Activated CD8-positive, alpha-beta memory T cell treated with anti-CD3 and anti-CD28 coated beads for 48 hours (primary cell): ENCODE measurements at places on chromosomes 3 and 15.

GRCh38 chr3:170027233-170028102, 10.3 kb upstream of the GPR160 start:
- DNase-seq = no peak

DNA sequence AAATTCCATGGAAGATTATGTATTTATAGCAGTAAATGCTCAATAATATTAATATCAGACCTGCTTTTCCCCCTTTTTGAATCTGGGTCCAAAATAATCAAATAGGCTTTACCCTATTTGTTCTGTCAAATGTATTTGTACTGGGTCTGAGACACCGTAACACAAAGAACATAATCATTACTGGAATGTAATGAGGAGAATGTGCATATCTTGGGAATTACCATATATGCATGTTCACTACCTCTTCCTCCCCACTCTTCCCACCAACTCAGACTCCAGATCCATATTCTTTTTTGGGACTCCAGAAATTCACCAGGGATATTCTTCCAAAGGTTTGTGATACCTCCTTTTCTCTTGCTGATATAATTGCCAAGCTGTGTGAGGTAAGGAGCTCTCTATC, 237.1 kb downstream of the KCNMB2 start:
- DNase-seq = no peak

- no peak for DNase-seq
Measured at GRCh38 chr3:58334506-58334884, 1.8 kb downstream of the PXK start.

DNA sequence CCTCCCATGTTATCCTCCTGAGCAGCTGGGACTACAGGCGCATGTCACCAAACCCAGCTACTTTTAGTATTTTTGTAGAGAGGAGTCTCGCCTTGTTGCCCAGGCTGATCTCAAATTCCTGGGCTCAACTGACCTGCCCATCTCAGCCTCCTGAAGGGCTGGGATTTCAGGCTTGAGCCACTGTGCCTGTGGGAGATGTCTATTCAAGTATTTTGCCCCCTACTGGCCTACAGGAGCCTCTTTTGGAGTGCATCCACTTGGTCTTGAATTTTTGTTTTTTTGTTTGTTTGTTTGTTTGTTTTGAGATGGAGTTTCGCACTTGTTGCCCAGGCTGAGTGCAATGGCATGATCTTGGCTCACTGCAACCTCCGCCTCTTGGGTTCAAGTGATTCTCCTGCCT, 3.2 kb upstream of the DHX30 start:
- no peak for DNase-seq

DNA sequence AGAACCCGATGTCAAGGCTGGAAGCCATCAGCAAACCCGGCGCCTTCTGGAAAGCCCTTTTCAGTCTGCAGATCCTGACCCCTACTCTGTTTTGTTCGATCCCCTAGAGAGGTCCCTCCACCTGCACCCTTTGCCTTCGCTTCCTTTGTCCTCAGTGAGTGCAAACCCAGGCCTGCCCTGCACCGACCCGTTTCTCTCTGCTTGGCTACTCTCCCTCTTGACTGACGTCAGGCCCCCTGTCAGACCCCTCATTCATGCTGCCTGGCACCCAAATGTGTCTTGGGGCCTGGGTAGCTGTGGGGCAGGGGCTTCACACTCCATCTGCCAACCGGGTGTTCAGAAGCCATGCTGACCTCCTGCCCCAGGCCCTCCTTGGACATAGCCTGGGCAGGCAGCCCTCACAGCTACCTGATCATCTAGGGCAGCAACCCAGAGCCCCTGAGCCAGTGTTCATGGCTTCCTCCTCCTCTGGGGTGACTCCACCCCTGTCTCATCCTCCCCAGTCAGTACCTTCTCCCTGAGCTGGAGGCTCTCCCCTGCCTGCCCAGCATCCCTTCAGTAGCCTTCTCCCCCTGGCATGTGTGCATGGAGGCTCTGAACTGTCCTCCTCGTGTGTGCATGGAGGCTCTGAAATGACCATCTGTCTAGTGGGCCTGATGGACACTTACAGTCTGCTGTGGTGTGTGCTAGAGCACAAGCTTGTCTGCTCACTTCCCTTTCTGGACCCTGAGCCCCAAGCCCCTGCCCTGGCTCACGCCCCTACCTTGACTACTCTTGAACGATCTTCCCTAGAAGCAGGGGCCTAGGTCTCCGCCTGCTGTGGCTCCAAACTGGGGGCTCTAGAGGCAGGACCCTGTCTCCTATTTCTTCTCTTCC, 69.4 kb downstream of the EXOG start:
- DNase-seq = no peak

DNA sequence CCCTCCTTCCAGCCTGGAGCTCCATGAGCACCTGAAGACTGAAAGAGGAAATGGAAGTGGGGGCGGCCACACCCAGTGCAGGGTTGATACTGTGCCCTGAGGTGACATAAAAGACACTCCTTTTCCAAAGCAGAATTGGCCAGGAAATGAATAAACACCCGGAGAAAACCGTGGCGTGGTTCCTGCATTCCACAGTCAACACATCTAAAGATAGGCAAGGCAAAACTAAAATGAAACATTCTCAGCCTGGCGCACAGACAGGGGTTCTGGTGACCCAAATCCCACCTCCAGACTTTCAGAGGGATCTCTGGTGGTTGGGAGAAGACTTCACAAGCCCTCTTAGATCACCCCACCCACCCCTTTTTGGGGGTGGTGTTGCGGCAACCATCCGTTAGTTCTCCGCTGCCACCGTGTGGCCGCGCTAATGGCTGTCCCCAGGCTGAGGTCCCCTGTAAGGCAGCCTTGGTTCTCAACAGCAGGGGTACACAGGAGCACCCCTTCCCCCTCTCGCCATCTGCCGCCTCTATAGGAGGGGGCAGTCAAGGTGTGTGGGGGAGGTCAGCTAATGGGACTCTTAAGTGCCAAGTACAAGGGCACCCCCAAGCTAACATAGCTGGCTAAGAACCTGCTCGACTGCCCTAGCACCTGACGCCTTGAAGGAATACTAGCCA, 2.5 kb upstream of the MST1R start:
- peak; percentile 33 for DNase-seq

- DNase-seq = no peak
Measured at GRCh38 chr3:189790658-189791057, 159.5 kb downstream of the TP63 start.

- no peak for DNase-seq
Measured at GRCh38 chr3:186680869-186681268, 15.1 kb downstream of the HRG start.

GRCh38 chr3:123157598-123158287, 44.0 kb upstream of the SEC22A start:
- DNase-seq = no peak

- no peak for DNase-seq
Measured at GRCh38 chr3:143128227-143128955, 8.8 kb downstream of the CHST2 start.

- no peak for DNase-seq
Measured at GRCh38 chr15:28950916-28951315, 65.1 kb downstream of the APBA2 start.

DNA sequence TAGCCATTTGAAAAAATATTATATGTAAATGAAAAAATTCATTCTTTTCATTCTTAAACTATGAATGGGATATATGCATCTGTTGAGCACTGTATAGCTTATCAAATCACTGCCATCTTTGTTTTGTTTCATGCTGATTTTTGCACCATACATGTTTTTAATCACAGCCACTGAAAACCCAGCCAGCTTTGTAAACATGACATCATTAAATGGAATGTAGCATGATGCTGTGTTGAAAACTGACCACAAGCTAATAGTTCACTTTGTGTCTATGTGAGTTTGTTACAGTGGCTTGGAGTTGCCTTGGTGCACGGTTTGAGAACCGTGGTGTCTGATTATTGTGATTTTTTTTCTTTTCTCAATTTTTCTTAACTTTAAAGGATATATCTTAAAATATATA, 75.7 kb downstream of the GMPS start:
- DNase-seq = no peak

GRCh38 chr3:126494204-126494969, 18.7 kb upstream of the ZXDC start:
- no peak for DNase-seq

DNA sequence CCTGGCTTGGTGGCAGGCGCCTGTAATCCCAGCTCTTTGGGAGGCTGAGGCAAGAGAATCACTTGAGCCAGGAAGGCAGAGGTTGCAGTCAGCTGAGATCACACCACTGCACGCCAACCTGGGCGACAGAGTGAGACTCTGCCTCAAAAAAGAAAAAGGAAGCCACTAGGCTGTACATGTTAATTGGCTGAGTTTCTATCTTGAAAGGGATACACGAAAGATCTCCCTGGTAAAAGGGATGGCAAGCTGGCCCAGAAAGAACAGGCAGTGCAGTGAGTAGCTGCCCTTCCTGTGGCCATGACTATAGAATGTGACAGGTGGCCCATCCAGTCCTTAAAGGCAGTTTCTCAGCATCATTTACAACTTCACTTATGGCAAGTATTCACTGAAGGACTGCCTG, 12.3 kb downstream of the LRIG1 start:
- no peak for DNase-seq

DNA sequence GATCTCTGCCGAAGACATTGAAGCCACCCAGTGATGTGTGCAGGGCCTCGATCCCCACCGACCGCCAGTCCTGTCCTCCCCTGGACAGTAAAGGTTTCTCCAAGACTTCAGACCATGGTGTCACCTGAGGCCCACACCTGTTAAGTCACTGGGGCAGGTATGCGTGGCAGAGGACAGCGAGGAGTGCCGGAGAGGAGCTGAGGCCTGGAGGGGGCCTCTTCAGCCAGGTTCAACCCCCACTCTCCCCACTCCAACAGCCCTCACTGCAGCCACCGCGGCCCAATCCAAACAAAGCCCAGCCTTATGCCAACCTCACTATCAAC, 2.4 kb downstream of the GOLGA8B start:
- no peak for DNase-seq

- no peak for DNase-seq
Measured at GRCh38 chr3:9785602-9786001, 6.7 kb downstream of the TADA3 start.

DNA sequence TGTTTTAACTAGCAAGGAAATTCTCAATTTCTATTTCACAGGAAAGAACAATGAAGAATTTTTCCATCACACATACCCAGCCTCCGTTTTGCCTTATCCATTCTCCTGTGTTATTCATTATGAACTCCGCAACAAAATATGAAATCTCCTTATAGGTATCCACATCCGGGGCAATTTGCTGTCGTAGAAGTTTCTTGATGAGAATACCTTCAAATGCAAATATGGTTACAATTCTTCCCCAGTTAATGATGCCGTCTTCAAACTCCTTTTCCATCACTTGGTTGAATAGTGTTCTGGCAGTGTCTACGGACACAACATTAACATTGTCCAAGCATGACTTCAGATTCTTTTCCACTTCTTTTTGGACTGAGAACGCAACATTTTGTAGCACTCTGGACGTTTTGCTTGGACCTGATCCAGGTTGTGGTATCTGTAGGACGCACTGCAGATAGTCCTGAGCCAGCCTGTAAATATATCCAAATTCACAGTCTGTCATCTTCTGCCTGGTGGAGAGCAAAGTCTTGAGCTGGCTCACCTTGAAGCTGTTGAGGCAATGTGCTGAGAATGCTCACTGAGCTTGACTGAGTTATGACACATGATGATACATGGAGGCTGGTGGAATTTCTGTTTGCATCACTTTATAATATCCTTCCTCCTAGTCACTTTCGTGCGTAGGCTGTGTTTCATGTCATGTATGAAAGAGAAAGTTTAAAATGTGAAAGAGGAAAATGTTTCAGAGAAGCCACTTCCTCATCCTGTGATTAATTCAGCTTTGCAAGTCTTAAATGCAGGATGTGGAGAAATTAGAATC, at the start of gene BCL2A1:
Gene BCL2A1 (minus strand): TSS at position 573 of the 811 bp plus-strand sequence. CDS start 77 bp downstream, at position 496.
- DNase-seq = no peak

DNA sequence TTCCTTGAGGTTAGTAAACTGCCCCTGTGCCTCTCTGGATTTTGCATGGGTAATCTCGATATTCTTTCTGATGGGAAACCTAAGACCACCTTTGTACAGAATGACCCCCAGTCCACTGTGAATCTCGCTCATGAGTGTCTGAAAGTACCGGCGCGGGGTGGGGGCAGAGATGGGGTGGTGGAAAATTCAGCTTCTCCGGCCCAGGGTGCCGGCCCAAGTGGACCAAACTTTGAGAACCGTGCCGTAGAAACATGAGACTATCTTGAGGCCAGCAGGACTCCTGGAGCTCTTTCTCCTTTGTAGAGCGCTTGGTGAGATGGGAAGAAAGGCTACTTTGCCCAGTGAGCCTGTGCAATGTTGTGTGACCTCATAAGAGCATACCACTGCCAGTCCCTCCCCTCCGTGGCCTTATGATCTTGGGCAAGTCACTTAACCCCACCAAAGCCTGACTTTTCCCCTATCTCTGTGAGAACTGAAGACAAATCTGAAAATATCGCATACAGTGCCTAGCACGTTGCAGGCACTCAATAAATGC, 40.4 kb upstream of the VEPH1 start:
- no peak for DNase-seq

DNA sequence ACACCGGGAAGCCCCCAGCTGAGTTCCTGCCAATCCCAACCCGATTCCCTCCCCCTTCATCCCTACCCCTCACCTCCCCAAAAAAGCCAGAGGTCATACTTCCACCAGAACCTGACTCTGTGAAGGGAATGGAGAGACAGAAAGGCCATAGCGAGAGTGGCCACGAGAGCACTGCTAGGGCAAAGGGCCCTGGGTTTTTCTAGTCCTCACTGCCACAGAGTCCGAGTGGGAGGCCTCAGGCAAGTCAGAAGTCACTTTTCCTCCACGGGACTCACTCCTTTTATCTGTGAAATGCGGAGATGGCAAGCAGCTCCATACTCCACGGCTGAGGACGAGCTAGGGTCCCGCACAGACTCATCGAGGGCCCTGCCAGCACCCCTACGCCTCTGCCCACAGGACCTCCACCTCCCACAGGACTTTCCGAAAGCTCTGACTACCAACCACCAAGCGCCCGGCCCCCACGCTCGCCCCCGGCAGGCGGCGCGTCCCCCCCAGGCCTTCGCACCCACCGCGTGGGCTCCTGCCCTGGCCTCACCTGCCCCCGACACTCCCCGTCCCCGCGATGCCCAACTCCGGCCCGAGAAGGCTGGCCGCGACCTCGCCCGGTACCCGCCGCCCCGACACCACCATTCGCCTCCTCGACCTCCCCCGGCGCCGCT, 792 bp downstream of the ATP13A3 start:
- peak; percentile 31 for DNase-seq

- no peak for DNase-seq
Measured at GRCh38 chr15:71189718-71190117, 74.4 kb downstream of the THSD4 start.

- DNase-seq = no peak
Measured at GRCh38 chr3:182216311-182216970, 504.7 kb downstream of the SOX2 start.

- no peak for DNase-seq
Measured at GRCh38 chr3:156792945-156793344, 33.2 kb upstream of the LEKR1 start.

- no peak for DNase-seq
Measured at GRCh38 chr3:61605589-61606175, 44.3 kb downstream of the PTPRG start.

DNA sequence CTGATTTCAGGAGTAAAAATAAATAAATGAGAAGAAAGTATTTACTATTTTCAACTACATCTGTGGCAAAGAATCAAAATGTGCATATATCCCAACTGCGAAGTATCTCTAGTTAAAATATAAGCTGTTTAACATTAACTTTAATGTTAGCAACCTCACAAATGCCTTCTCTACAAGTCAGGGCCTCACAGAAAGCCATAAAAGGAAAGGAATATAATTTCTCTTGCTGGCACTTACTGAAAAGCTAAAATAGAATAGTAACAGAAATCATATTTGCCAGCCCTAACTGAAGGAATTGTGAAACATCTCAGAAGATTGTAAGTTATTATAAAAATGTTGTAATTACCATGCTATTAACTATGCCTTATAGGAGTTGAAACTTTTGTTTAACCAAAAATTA, 65.1 kb upstream of the MBNL1 start:
- DNase-seq = no peak

GRCh38 chr15:93980261-93980911, 251.0 kb upstream of the MCTP2 start:
- no peak for DNase-seq
